NCI-H526 treated with DMSO at 0.1 percent for 48 hours (cell line): ENCODE measurements at places on chromosomes 13 and 19.

DNA sequence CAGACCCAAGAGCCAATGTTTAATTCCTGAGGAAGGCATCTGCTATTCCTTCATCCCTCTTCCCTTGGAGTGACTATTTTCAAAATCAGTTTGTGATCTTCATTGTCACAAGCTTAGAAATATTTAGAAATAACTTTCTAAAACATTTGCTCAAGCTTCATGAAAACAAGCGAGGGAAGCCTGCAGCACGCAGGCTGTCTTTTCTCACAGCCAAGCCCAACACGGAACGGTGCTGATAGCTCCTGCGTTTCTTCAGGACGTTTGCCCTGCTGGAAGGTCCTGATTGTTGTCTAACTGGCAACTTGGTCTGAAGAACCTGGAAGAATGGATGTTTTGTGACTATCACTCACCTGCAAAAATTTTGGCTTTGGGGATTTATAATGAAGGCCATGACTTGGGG is 152.5 kb downstream of the FGF9 start:
- DNase-seq = no peak

DNA sequence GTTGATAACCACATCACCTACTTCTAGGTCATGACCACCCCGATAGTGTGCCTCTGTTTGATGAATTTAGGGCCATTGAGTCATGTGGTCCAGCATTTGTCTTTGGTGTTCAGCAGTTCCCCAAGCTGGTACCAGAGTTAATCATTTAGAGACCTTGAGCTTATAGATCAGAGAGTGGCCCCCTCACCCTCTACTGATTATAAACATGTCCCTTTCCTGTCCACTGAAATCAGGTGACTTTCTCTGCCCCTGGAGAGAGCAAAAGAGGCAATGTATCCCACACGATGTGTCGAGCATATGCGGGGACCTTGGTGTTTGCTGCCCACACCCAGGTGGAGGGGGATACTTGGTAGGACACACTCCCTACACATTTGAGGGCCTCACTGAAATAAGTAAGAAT is 46.3 kb downstream of the C13orf42 start:
- DNase-seq = no peak

DNA sequence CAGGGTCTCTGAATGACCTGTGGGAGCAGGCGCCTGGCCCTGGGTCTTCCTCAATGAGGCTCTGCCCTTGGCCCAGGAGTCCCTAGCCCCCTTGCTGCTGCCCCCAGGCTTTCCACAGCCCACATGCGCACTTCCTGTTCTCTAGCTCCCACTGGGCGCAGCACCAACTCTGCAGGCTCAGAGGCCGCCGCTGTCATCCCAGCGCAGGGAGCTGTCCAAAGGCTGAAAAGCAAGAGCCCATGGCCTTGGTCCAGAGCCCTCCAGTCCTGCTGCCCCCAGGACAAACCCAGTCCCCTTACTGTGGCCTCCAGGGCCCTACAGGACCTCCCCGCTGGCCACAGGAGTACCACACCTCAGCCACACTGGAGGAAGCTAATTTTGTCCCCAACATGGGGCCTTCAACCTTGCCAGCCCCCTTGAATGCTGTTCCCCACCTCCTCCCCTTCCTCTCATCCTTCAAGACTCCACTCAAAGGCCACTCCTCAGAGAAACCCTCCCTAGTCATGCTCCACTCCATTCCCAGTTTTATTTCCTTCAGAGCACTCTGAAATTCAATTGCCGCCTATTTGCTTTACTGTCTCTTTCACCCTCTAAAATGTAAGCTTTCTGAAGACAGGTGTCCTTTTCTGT is 8.0 kb upstream of the POU2F2 start:
- no peak for DNase-seq

- DNase-seq = no peak
These were observed 252.8 kb downstream of the RFC3 start for GRCh38 chr13:34070544-34071303.

GRCh38 chr19:4456476-4456842 is 1.1 kb downstream of the UBXN6 start:
- no peak for DNase-seq

- DNase-seq = no peak
These were observed 15.2 kb downstream of the TPT1 start for GRCh38 chr13:45325806-45326205.

- no peak for DNase-seq
These were observed 12.4 kb downstream of the RTN2 start for GRCh38 chr19:45484273-45484945.

- DNase-seq = no peak
These were observed at the start of gene ELL for GRCh38 chr19:18521692-18522123. Gene ELL (minus strand): TSS chr19:18522070. CDS start chr19:18522055, 15 bp downstream.

DNA sequence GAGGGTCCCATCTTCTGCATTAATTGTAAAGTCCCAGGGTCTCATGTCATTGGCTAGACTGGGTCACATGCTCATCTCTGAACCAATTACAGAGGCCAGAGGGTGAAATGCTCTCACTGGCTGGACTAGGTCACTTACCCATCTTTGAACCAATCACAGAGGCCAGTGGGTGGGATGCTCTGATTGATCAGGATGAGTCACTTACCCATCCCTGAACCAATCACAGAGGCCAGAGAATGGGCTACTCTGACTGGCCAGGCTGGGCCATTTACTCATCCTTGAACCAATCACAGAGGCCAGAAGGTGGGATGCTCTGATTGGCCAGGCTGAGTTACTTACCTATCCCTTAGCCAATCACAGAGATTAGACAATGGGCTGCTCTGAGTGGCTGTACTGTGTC is 5.3 kb downstream of the MISP start:
- DNase-seq = no peak

GRCh38 chr13:73922493-73923393 is 211.5 kb downstream of the KLF12 start:
- DNase-seq = no peak

DNA sequence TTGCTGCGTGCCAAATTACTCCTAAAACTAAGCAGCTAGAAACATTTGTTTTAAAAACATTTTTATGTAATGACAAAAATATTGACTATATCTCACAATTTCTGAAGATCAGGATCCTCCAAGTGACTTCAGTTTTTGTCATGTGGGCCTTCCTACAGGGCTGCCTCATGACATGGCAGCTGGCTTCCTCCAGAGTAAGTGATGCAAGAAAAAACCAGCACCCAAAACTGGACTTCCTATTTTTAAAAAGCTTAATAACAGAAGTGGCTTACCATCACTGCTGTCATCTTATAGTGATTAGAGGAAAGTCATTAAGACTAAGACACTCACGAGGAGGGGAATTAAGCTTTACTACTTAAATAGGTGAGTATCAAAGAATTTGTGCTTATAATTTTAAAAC is 681.7 kb downstream of the PCDH17 start:
- no peak for DNase-seq

- DNase-seq = no peak
These were observed 18.7 kb upstream of the QTRT1 start for GRCh38 chr19:10682397-10683063.

DNA sequence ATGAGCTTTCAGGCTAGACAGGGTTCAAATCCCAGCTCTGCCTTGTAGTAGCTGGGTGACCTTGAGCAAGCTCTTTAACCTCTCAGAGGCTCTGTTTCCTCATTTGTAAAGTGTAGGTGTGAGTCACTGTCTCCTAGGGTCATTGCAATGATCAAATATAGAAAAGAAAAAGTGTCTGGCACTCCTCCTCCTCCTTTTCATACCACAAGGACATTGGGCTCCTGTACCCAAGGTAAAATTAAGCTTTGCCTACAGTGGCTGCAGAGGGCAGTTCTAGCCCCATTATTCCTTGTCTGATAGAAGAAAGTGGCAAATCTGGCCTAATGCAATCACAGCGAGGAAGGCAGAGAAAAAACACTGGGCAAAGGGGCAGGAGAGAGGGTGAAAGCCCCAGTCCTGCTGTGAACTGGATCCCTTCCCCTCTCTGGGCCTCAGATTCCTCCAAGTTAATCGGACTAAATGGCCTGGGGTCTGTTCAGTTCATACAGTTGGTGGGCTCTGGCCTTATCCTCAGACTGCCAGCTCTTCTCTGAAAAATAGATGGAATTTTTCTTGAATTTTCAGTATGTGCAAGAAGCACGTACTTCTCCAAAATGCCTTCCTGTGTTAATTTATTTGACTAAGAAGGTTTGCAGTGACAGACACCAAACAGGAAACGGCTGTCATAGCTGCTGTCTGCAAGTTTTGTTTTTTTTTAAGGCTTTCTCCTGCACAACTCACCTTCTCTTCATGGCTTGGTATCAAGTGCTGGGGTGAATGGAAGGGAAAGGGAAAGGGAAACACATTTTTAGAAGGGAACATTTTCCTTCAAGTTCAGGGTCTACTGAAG is 35.3 kb downstream of the RGCC start:
- DNase-seq = no peak

DNA sequence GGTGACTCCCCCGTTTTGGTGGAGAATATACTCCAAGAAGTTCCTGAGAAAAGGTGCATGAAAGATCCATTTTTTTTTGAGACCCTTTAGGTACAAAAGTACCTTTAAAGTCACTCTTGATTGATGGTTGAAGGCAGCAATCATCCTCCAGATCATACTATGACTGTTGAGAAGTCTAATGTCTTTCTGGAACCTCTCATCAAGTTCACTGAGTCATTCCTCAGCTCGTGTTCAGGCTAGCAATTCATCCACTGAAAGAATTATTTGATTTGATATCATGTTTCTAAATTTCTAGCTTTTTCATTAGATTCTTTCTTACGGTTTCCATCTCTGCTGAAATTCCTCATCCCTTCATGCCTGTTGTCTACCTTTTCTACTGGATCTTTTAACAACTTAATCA is 65.1 kb upstream of the GJB6 start:
- DNase-seq = no peak

DNA sequence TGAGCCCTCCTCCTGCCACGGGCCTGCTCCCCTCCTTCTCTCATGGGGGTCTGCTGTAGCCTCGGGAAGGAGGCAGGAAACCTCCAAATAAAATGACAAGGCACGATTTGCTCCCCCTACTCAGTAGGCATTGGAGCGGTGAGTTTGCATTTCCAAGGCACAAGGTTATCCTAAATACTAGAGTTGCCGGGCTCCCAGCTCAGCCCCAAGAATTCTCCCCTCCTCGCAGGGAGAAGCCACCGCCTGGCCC is 1.5 kb downstream of the CEBPA start:
- DNase-seq = no peak

DNA sequence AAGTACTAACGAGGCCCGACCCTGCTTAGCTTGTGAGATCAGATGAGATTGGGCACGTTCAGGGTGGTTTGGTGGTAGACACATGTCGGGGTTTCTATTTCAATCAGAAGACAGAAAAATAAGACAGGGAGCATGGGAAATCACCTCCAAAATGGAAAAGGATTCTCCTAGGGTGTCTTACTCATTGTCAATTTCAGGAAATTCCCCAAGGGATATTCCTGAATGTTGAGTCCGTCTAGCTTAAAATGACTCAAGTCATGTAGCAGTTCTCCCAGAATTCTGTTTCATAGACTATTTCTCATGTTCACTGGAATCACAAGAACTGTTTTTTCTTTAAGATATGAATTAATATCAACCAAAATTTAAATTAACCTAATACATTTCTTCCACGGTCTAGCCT is 380.1 kb downstream of the EFNB2 start:
- no peak for DNase-seq

GRCh38 chr19:14345116-14345763 is 36.0 kb upstream of the ADGRE5 start:
- no peak for DNase-seq

- no peak for DNase-seq
These were observed at the start of gene LCP1 for GRCh38 chr13:46181840-46182490. Gene LCP1 (minus strand): TSS chr13:46182177. CDS start chr13:46159662, 22,515 bp downstream.

- no peak for DNase-seq
These were observed 59.2 kb upstream of the TPM4 start for GRCh38 chr19:16017138-16017490.

GRCh38 chr13:46307554-46307953 is 79.5 kb downstream of the RUBCNL start:
- no peak for DNase-seq

- DNase-seq = no peak
These were observed 28.7 kb downstream of the TMEM255B start for GRCh38 chr13:113787694-113788093.

DNA sequence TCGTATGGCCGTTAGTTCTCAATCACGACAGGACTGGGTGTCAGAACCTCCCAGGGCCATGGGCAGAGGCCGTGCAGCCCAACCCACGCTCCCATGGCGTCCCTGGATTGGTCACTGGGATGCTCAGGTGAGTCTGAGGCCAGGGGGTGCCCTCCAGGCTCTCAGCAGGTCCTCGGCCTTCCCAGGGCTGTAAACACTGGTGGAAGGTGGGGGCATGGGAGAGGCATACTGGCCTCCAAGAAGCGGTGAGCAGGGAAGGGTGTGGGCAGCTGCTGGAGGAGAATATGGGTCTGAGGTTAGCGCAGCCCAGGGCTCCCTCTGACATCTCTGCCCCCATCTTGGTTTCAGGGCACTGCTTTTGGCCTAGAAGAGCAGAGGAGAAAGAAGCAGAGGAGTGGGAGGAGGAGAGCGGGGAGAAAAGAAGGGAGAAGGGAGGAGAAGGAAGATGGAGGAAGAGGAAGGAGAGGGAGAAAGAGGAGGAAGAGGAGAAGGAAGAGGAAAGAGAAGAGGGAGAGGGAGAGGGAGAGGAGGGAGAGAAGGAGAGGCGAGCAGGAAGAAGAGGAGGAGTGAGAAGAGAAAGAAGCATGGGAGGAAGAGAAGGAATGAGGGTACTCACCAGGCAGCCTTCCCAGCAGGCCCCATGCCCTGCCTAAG is 62.3 kb downstream of the CEBPG start:
- DNase-seq = no peak

GRCh38 chr19:16878181-16878965 is 10.4 kb upstream of the F2RL3 start:
- DNase-seq = no peak

GRCh38 chr13:52878831-52879230 is 30.4 kb upstream of the PCDH8 start:
- DNase-seq = no peak

GRCh38 chr13:87129602-87130300 is 541.4 kb upstream of the SLITRK5 start:
- no peak for DNase-seq

DNA sequence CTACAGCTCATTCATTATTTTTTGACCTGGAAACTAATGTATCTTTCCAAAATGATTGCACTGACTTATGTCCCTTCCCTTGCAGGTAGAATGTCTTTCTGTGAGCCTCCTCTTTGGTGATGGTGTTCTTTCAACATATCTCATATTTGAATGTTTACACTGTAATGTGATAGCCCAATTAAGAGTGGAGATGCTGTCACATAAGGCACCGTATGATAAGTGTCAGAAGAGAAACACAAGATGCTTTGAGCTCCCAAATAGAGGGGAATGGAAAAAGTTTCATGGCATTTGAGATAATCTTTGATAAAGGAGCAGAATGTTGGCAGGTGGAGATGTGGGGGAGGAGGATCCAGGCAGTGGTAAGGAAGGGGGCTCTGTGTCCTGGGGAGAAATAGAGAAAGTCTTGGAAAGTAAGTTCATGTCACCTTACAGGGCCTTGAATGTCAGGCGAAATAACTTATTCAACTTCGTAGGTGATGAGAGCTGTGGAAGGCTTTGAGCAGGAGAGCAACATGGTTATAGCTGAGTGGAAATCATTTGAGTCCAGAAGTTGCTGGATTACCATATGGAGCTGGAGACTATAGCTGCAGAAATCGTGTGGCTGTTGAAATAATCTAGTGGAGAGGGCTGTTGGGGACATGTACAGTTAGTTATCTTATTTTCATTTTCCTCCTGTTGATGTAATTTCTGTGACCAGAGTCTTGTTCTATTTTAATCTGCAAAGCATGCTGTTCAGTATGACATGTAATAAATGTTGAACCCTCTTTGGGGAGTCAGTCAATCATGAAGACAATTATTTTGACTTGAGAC is 10.3 kb upstream of the RNF113B start:
- DNase-seq = peak; percentile 58

GRCh38 chr13:76853921-76854608 is 32.1 kb downstream of the KCTD12 start:
- no peak for DNase-seq

GRCh38 chr19:39916851-39917396 is 17.5 kb downstream of the FCGBP start:
- no peak for DNase-seq
